ENCODE measurements at places on chromosomes 4 and X.

DNA sequence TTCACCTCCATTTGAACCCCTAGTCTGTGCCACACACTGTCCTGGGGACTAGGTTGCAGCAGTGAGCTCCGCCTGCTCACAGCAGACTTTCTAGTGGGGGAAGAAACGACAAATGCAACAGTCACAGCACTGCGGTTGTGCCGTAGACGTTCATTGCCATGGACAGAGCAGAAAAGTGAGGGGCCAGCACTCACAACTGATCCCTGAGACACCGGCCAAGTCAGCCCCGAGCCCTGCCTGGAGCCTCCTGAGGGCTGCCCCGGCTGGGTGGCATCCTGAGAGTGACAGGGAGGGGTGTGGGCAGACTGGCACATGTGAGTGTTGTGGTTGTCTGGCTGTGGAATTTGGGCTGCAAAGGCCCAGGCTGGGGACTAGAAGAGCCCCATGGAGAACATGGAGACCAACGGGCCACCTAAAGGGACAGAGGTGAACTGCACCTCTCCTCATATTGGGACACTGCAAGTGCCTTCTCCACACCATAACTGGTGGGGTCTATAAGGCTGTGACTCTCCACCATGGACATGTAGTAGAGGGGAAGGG, 4.6 kb downstream of the DUSP9 start:
- DNase-seq = no peak

GRCh38 chr4:82261084-82261483, 112.7 kb downstream of the HNRNPD start:
- no peak for DNase-seq

- no peak for DNase-seq
Observed at GRCh38 chr4:85492336-85492735, 17.4 kb downstream of the ARHGAP24 start.

DNA sequence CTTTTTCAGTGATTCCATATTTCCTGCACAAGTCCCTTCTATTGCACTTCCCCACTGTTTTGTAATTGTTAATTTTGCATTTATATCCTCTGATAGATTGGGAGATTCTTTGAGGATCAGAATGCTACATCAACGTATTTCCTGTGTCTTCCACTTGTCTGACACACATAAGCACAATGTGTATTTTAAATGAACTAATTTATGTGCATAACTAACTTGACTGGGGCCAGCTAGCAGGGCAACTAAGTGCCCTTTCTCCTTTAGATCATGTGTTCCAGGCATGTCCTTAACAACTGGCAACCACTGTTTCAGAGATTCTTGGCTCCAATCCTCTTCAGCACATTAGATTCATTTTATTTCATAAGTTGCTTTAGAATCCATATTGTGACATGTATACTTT, 15.7 kb upstream of the UCP1 start:
- no peak for DNase-seq

- no peak for DNase-seq
Observed at GRCh38 chrX:106177106-106177981, 9.2 kb downstream of the PWWP3B start.

- DNase-seq = no peak
Observed at GRCh38 chr4:34183926-34184325, 2060.4 kb downstream of the ARAP2 start.

DNA sequence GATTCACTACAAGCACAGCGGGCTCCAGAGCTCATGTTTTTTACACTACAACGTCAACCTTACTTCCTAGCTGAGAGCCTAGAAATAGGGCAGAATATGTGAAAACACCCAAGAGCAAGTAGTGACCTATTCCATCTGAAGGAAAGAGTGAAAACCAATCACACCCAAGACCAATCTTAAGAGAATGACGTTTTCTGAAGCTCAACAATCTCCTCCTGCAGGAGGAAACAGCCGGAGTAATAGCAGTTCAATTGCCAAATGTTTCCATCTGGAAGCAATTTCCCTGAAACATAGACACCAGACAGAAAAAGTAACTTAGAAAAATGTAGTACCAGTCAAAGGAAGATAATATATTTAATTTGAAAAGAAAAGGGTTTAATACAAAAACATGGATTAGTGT, 142.4 kb downstream of the ANXA5 start:
- DNase-seq = no peak

DNA sequence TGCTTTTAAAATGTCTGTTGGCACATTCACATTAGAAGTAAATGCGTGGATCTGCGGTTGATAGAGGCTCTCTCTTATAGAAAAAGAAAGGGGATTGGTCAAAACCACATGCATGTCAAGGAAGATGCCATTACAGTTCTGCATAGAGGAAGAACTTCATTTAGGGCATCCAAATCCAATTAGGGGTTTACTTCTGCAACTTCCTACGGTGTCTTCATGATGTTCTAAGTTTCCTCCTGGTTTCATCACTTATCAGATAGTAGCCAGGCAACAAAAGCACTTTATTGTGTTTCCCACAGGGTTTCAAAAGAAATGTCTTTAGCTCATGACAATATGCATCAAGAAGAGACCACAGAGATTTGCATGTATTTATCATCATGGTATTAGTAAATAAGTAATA, 136.0 kb upstream of the HPGD start:
- no peak for DNase-seq

DNA sequence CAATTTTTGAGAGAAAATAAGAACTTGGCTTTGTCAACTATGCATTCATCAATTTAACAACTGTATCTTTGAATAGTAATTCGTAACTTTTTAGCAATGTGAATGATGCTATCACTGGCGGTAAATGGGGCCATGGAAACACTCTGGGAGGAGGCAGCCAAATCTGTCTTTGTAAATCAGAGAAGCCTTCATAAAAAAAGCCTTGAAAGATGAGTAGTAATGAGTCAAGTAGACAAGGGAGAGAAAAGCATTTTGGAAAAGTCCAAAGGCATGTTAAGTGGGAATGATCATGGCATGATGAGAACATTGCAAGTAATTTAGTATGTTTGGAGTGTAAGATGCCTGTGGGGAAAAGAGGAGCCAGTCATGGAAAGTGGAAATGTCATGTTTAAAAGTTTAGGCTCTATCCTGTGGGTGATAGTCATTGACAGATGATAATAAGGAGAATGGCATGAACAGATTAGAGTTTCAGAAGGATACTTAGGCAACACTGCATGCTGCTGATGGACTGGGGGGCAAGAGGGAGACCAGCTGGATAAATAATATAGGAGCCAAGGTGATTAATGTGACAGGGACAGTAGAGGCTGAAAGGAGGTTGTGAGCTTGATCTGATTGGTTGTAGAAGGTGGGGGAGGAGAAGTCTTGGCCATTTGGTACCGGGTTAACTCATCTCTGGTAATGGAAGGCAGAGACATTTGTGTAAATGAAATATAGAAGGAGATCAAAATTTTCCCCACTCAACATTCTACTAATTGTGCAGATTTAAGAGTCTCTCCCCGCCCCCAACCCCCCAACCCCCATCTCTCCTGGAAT, 16.3 kb downstream of the SPRY1 start:
- no peak for DNase-seq

DNA sequence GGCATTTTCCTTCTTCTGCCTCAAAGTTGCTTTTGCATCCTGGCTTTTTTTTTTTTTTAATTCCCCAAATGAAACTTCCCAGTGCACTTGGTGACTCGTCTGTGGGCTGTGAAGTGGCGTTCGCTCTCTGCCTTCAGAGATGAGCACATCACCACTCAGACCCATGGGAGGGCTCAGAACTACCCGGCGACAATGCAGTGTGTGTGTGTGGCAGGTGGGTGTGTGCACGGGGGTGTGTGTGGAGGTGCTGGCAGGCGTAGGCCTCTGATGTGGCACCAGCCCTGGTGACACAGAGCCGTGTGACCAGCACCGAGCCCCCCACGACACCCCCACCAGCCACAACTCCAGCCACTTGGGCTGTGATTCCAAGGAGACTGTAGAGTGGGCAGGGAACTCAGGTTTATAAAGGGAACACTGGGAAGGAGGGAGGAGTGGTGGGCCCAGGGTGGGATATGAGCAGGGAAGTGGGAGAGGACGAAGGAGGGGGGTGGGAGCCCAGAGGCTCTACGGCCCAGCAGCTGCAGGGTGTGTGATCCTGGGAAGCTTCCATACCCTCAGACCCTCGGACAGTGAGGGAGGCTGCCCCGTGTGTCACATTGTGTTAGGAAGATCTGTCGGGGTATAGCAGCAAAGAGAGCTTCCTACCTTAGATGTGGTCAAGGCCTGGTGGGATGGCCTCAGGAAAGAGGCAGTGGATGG, 6.0 kb upstream of the WFS1 start:
- DNase-seq = no peak

DNA sequence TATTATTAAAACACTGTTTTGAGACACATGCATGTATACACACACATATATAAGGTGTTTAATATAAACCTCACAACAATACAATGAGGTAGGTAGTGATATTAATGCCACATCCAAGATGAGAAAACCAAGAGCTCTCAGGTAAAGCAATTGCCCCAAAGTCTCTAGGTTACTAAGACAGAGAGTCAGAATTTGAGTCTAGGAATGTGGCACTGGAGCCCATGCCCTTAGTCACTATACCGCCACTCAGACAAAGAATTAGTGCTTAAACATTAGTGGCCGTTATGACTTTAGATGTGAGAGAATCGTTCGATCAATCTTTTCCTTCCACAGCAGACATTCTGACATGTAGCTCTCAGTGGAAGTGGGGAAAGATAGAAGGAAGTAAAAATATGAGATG, 108.2 kb upstream of the ACSL4 start:
- DNase-seq = no peak

- no peak for DNase-seq
Observed at GRCh38 chr4:55933611-55934010, 15.1 kb upstream of the CEP135 start.

DNA sequence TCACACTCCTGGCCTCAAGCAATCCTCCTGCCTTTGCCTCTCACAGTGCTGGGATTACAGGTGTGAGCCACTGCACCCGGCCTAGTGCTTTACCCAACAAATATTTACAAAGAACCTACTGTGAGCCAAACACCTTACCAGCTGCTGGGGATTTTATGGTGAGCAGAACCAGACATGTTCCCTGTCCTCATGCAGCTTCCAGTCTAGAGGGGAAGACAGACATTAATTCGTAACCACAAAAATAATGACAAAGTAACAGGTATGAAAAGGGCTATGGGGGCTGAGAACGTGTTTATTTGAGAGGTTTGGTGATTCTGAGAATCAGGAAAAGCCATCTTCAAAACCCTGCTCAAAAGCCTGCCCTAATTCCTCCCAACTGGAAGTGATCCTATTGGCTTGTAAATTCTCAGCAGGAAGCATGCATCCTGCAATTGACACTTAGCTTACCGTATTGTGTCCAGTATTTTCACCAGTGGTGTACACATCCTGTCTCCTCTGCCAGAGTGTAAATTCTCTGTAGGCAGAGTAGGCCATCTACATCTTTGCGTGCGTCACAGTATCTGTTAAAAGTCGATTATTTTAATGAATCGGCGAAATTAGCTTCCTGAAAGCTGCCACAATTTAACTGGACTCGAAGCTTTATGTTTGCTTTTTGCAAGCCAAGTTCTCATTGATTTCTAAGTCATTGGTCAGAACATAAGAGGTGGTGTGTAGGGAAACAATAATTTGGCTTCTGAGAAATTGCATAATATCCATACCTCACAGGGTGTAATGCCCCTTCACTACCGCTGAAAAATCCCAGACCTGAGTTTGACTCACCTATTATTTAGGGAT, 67.0 kb downstream of the TMEM156 start:
- no peak for DNase-seq

- DNase-seq = no peak
Observed at GRCh38 chr4:159205466-159205865, 102.6 kb downstream of the RAPGEF2 start.

- DNase-seq = no peak
Observed at GRCh38 chr4:107648178-107648991, 71.6 kb downstream of the PAPSS1 start.

GRCh38 chr4:139798456-139798855, 132.8 kb downstream of the MGST2 start:
- DNase-seq = no peak

GRCh38 chr4:73423184-73423583, 12.8 kb upstream of the AFP start:
- DNase-seq = no peak

GRCh38 chr4:23324021-23324690, 565.7 kb downstream of the PPARGC1A start:
- no peak for DNase-seq

- DNase-seq = no peak
Observed at GRCh38 chr4:41145571-41146078, 68.7 kb downstream of the APBB2 start.

GRCh38 chrX:102979536-102979935, 42.5 kb downstream of the RAB40AL start:
- DNase-seq = no peak

DNA sequence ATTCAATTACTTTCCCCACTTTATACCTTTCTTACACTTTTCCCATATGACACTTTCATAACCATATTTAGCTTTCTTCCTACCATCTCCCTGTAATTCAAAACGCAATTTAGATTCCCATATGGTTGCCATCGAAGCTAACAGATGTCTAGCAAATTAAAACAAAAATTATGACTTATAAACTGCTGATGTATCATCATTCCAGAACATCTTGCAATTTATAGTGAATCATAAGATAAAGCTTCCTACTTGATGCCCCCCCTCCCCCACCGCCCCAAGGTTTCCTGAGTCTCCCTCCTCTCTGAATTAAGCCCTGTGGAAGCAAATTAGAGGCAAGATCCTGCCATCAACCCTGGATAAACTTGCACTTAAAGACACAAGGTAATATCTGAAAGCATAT, 5.4 kb downstream of the TSPAN5 start:
- no peak for DNase-seq

- DNase-seq = no peak
Observed at GRCh38 chr4:70110917-70111316, 43.1 kb upstream of the PRR27 start.

DNA sequence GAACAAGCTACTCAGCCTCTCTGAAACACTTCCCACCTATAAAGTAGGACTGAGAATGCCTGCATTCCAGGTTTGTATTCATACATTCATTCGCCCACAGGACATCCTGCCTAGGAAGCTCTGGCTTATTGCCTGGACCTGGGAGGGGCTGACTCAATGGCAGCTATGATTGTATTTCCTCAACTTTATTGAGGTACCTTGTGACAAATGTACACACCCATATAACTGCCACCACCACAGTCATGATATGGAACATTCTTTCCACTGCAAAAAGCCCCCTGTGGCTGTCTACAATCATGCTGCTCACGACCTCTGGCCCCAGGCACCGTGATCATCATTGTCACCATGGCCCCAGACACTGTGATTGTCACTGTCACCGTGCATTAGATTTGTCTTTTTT, 68.3 kb downstream of the ABLIM2 start:
- no peak for DNase-seq

DNA sequence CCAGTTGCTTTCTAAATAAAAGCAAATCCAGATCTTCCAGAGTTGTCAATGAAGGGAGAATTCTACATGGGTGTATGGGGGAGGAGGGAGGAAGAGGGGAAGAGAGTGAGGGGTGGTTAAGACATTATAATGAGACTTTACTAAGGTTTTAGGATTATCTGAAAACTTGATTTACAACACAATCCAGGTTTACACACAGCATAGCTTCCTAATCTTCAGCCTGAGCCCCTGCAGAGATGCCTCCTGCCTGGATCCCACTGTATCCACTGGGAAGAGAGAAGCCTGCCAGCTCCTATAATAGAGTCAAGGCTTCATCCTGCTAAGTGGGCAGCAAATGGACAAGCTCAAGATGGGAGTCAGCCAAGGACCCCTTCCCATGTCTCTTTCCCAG, 85.6 kb upstream of the KIT start:
- no peak for DNase-seq
